ENCODE measurements at places on chromosomes 12 and 14. TPM values are rescaled to one million over a fixed set of nuclear protein-coding genes. Genes with fewer than 3 reads are reported as not detected.

PDZRN4 gene
- not detected for total RNA-seq

TCHP gene
- 20.1 TPM for total RNA-seq

FAM181A gene
- not detected for total RNA-seq

IKZF4 gene
- 2.8 TPM for total RNA-seq

CBX5 gene
- total RNA-seq = 24.2 TPM

C12orf50 gene
- total RNA-seq = not detected

SLC25A47 gene
- not detected for total RNA-seq

SLCO1B1 gene
- 0.49 TPM for total RNA-seq

KIF26A gene
- 3.1 TPM for total RNA-seq

KRT73 gene
- not detected for total RNA-seq

GALNT6 gene
- 4.3 TPM for total RNA-seq

CLEC6A gene
- not detected for total RNA-seq

KRT71 gene
- total RNA-seq = not detected

CLEC14A gene
- total RNA-seq = not detected

Measured in A549 treated with DMSO at 1 μM for 4 hours (cell line).